ENCODE measurements at places on chromosomes 7 and 10.

- no peak for DNase-seq
Observed at GRCh38 chr10:34024693-34025425, 690.4 kb upstream of the NRP1 start.

DNA sequence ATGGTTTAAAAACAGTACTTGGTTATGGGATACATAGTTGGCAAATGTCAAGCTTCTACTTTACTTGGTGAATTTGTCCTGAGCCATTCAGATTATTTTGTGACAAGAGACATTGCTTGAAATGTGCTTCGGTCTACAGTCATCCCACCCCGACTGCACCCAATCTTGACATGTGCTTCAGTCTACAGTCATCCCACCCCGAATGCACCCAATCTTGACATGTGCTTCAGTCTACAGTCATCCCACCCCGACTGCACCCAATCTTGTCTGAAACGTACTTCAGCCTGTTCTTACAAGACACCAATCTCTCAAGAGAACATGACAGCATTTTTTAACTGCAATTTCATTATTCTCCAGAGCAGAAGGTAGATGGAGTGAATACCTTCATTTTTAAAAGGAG is 47.8 kb downstream of the PRKCQ start:
- DNase-seq: no peak

DNA sequence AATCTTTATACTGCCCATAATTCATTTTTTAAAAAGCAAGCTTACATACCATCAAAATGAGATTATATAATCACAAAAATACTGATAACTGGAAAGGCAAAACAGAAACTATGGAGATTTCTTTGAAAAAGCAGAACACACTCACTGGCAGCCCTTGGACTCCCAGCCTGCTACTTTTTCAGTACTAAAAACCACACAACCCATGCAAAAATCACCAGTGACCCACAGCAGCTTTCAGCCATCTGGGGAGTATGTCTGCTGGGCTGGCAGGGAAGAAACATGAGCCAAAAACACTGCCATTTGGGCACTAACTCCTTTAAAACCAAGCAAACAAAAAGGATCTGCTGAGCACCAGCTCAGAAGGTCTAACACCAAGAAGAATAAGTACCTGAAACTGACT is 80.0 kb upstream of the DDC start:
- no peak for DNase-seq

GRCh38 chr10:27820637-27821036 is 75.0 kb upstream of the MKX start:
- DNase-seq: no peak

- DNase-seq: no peak
Observed at GRCh38 chr7:39312254-39312989, 253.8 kb upstream of the YAE1 start.

- no peak for DNase-seq
Observed at GRCh38 chr7:48760528-48761265, 163.7 kb upstream of the CDC14C start.

GRCh38 chr10:46296641-46297141 is 9.9 kb downstream of the ANTXRL start:
- DNase-seq: no peak

DNA sequence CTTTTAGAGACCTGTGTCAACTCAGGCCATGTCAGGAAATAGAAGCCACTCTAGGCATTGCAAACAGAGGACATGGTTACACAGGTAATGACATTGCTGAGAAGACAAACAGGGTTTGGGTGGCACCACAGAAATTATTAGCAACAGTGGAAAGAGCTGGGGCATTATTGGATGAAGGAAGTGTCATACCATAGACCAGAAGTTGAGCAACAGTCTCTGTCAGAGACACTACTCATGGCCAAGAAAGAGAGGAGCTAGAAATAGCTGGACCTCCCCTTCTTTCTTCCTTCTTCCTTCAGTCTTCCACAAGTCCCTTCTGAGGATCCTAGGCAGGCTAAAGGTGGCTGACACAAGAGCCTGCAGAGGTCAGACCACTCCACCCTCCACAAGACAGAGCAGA is 4.2 kb upstream of the LIPA start:
- no peak for DNase-seq

GRCh38 chr7:92781117-92781720 is 55.2 kb downstream of the CDK6 start:
- DNase-seq: no peak

- no peak for DNase-seq
Observed at GRCh38 chr10:48802611-48803071, 118.0 kb downstream of the WDFY4 start.

DNA sequence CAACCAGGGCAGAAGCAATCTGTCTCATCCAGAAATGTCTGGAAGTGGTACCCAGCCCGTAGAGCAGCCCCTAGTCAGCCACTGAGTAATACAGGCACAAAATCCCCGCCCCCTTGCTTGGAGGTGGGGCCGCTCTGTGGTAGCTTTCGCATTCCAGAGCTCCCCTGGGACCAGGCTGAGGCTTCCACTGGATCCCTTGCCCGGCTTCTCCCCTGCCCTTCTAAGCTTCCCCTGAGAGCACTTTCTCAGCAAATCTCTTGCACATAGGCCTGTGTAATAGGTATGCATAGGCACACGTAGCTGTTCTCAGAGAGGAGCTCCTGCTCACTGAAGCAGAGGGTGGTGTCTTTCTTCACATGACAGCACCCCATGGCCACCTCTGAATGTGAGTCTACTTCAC is 144.2 kb downstream of the BMS1 start:
- no peak for DNase-seq

DNA sequence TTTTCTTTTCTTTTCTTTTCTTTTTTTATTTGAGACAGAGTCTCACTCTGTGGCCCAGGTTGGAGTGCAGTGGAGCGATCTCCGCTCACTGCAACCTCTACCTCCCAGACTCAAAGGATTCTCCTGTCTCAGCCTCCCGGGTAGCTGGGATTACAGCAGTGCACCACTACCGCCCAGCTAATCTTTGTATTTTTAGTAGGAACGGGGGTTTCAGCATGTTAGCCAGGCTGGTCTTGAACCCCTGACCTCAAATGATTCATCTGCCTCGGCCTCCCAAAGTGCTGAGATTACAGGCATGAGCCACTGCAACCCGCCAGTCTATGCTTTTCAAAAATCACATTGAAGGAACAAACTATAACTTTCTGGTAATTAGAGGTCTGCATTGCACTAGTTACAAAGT is 2.4 kb downstream of the USP6NL start:
- DNase-seq: no peak

- no peak for DNase-seq
Observed at GRCh38 chr7:128044064-128044463, 12.8 kb upstream of the LRRC4 start.

DNA sequence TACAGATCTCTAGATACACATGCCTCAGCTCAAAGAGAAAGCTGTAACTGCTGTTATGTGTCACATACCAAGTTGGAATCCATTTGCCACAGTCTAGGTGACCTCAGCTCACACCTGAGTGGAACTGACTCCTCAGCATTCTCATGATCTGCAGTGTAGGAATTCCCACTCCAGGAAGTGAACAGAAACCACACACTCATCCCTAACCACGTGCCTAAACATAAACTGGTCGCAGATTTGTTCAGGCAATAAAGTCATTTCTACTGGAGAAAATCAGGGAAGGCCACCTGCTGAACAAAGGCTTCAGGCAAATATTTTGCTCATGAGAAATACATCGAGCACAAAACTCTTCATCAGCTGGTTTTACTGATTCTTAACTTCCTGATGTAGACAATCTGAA is 23.0 kb upstream of the ZMYND11 start:
- no peak for DNase-seq

GRCh38 chr7:16491148-16491547 is 25.6 kb upstream of the SOSTDC1 start:
- no peak for DNase-seq

DNA sequence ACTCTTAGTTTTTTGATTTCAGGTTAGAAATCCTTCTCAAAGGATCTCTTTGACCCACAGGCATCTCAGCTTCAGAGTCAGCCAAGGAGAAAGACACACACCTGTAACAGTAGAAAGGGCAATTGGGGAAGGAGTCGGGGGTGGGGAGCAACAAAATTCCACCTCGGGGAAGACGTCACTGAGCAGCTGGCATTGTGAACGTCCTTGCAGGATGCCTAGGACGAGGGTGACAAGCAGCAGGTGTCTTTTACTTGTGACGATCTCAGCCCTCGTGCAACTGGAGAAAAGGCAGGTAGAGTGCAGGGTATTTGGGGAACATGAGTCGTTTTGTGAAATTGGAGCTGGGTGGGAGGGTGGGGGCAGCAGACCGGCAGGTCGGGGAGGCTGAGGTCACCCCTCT is 627.0 kb downstream of the ACTR3B start:
- DNase-seq: no peak

DNA sequence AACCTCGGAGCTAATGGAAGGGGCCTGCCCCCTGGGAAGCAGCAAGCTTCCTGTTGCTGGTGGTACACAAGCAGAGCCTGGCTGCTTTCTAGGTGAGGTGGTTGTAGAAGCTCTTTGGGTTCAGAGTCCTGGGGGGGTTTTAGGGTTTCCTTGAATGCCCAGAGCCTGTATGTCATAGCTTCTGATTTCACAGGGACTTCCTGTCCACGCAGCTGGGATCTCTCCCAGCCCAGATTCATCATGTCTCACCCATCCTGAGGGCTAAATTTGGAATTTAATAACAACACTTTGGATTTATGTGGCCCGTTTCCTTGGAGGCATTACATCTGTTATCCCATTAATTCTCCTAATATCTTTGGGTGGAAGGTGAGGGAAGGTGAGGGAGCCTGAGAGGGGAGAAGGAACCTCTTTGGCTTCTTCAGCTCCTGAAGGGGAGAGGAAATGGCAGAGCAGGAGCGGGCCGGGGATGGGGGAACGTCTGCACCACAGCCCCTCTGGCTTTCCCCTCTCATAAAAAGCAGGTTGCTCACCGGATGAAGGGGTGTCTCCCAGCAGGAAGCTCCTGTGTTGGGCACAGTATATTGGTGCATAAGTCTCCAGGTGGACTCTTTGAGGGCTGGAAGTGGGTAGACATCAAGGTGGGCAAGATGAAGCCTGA is 19.7 kb downstream of the RPS24 start:
- DNase-seq: no peak

- no peak for DNase-seq
Observed at GRCh38 chr10:129042776-129043595, 424.1 kb upstream of the MGMT start.

DNA sequence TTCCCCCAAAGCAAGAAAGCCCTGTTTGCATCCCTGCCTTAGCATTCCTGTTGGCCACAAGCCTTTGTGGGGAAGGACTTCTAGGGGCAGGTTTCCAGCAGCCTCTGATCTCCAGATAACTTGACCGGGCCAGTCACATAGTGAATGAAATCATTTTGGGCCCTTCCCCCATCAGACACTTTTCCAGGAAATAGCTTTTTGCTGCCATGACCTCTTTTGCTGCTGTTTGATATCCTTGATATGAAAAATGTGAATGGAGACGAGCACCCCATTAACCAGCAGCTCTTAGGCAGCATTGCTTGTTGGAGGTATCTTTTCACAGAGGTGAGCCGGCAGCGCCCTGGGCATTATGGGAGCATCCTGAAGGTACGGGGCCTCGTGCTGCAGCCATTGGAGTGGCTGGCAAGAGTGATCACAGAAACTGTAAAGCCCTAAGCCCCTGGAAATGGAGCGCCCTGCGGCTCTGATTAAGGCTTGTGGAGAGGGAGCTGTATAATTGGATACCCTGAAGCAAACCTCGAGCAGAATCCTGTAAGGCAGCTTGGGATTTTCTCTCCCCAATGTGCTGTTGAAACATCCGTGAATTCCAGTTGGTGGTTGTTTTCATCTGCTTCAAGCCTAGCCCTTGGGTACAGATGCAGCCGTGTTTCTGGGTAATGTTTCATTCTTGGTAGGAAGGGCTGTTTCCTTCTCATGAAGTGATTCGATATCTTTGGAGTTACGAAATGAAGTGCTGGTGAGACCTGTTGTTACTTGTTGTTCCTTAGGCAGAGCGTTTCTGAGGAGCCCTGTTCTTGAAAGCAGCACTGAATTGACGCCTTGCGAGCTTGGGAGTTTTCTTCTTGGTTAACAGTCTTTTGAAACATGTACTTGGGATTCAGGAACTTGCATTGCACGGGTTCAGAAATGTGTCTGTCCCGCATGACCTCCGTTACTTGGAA is 179.0 kb downstream of the PTEN start:
- no peak for DNase-seq

- no peak for DNase-seq
Observed at GRCh38 chr7:47720141-47720906, 138.4 kb upstream of the TNS3 start.

DNA sequence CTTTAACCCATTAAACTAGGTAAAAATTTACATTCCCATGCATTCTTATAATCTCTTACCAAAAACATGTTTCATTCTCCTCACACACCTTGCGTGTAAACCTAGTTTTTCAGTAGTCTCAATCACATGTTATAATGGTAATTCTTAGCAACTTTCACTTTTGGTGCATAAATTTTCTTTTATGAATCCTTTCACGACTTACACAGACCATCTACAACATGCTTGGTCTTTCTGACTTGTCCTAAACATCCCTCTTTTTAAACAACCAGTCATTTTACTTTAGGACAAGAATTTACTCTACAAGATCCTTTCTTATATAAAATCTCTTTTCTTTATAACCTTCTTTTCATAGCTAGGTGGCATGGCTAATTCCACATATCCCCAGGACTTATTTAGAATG is 25.8 kb downstream of the FBXL13 start:
- DNase-seq: no peak

- no peak for DNase-seq
Observed at GRCh38 chr7:64959072-64959747, 31.6 kb downstream of the ZNF117 start.

DNA sequence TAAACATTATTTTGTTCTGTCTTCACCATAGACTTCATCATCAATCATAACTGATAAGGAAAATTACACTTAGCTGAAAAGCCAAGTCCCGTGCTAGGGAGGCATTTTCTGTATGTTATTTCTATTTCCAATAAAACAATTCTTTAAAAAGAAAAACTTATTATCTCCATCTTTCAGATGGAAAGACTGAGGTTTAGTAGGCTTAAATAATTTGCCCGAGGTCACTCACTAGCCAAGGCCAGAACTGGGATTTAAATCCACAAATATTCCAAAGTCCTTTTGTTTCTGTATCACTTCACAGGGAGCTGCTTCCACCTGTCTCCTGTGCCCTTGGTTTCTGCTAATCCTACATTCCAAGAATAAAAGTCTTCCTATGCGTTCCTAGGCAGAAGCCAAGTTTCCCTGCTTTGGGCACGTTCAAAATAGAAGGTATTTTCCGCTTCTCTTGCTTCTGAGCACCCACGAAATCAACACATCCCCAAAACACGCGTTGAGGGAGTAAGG is 732 bp downstream of the CPVL start:
- DNase-seq: no peak

DNA sequence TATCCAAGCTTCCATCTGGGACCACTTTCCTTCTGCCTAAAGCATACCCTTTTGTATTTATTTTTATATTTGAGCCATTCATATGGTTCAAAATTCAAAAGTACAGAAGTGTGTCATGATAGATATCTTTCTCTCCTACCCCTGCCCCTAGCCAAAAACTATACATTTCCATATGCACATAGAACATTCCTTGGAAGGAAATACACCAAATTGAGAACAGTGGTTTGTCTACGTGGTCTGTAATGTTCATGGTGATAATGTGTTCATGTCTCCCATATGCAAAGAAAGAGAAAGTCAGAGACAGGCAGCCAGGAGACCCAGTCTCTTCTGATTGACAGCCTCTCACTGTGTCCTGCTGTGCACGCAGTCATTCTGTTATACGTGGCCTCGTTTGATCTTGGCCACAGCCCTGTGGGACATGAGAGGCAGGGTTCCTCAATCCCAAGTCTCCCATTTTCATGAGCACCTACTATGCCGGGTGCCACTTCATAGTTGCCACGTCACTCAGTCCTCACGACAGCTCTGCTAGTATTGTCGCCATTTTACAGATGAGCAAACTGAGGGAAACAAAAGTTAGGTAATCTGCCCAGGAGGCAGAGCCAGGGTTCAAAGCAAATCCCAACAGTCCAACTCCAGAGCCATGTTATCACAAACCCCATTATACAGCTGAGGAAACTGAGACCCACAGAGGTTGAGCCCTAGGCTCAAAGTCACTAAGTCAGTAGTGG is 8.0 kb upstream of the CDH23 start:
- DNase-seq: no peak
